ENCODE measurements at places on chromosomes 13 and 19.

DNA sequence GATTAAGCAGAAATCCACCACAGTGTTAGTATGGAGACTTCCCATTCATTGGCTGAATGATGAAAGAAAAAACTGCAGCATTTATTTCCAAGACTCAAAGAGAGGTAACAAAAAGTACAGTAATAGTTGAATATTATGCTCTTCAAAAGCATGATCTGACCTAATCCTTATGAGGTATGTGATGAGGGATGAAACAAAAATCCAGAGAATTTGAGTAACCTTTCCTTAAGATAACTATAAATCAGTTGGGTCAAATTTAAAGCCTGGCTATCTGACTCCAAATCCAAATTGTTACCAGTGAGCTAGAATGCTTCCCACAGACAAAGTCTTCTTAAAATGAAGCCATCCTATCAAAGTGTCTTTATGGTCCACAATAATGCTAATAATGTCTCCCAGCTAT, 38.1 kb downstream of the NUFIP1 start:
- no peaks in the 10 kb centered on the region for H3K27me3 ChIP-seq
- peaks cover 7% of the 10 kb centered on the region for H3K36me3 ChIP-seq
- H3K4me1 ChIP-seq, result no peaks in the 10 kb centered on the region

DNA sequence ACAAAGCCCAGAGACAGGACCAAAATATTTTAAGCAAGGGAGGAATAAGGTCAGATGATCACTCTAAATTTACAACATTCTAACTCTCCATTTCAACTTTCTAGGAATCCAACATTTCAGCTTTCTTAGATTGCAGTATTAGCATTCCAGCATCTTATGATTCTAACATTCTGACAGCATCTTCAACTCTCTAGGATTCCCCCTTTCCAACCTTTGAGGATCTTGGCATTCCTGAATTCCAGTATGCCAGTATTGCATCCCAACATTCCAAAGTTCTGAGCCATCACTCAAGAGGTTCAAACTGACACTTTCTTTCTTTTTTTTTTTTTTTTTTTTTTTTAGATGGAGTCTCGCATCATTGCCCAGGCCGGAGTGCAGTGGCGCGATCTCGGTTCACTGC, 13.8 kb downstream of the TGFB1 start:
- DNase-seq, result no peak
- H3K4me3 ChIP-seq, result no peak overlapping the region
- no peaks in the 10 kb centered on the region for H3K27me3 ChIP-seq
- no peaks in the 10 kb centered on the region for H3K4me1 ChIP-seq
- no peaks in the 10 kb centered on the region for H3K36me3 ChIP-seq
- H3K27ac ChIP-seq, result no peak overlapping the region

GRCh38 chr19:57830071-57830602, at the start of gene ZNF587B:
ZNF587B (plus strand) TSS chr19:57830299; CDS start chr19:57830529, 230 bp downstream.
- H3K27me3 ChIP-seq, result no peaks in the 10 kb centered on the region
- H3K27ac ChIP-seq, result peak within 1 kb of the TSS; percentile 83
- H3K4me1 ChIP-seq, result peaks cover 27% of the 10 kb centered on the region
- DNase-seq, result peak; percentile 83

GRCh38 chr13:99197117-99197651, 3.5 kb upstream of the UBAC2 start:
- peak overlapping the region; percentile 8 for H3K4me3 ChIP-seq
- no peaks in the 10 kb centered on the region for H3K36me3 ChIP-seq
- peak overlapping the region; percentile 28 for H3K27ac ChIP-seq
- no peaks in the 10 kb centered on the region for H3K27me3 ChIP-seq
- no peak for DNase-seq

DNA sequence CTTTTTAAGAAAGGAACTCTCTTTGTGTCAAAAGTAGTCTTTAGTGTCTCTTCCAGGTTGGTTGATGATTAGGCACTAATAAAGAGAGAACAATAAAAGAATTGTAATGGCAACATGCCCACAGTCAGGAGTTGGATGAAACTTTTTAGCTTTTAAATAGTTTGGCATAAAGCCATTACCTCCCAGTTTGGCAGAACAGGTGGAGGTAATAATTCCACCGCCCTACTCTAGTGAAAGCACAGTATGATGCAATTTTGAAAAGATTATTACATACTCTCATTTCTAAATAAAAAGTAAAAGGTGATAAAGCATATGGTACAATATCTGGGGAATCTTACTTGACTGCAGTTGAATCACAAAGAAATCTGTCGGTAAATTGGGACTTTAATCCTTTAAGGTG, 497.6 kb downstream of the SUCLA2 start:
- DNase-seq, result no peak
- no peaks in the 10 kb centered on the region for H3K36me3 ChIP-seq
- no peaks in the 10 kb centered on the region for H3K27me3 ChIP-seq
- H3K27ac ChIP-seq, result no peak overlapping the region
- H3K4me3 ChIP-seq, result no peak overlapping the region

Data from neural crest cell (in vitro differentiated cells).